Renal cortex interstitium (tissue), 15 donors: ENCODE measurements at places on chromosomes 2 and 18. TPM values are rescaled to one million over a fixed set of nuclear protein-coding genes. Genes with fewer than 3 reads are reported as not detected.

MOGAT1 gene
- polyA plus RNA-seq = not detected

CHRNG gene
- 1.6 TPM for polyA plus RNA-seq

OTX1 gene
- 0.05 TPM for polyA plus RNA-seq

ALPG gene
- polyA plus RNA-seq = not detected

CPO gene
- 1.6 TPM for polyA plus RNA-seq

LOXL3 gene
- 11.0 TPM for polyA plus RNA-seq

ARHGAP25 gene
- 5.9 TPM for polyA plus RNA-seq

FSIP2 gene
- 3.0 TPM for polyA plus RNA-seq

SNED1 gene
- polyA plus RNA-seq = 8.1 TPM

KDM3A gene
- 57.7 TPM for polyA plus RNA-seq

PRSS56 gene
- 0.09 TPM for polyA plus RNA-seq

IMPA2 gene
- polyA plus RNA-seq = 92.3 TPM

LIMS2 gene
- 22.1 TPM for polyA plus RNA-seq

UGT1A8 gene
- polyA plus RNA-seq = not detected

AGXT gene
- 0.15 TPM for polyA plus RNA-seq

HTR2B gene
- 13.9 TPM for polyA plus RNA-seq

GKN2 gene
- polyA plus RNA-seq = not detected

BUB1 gene
- 25.2 TPM for polyA plus RNA-seq

FOXI3 gene
- polyA plus RNA-seq = 0.17 TPM

DNA sequence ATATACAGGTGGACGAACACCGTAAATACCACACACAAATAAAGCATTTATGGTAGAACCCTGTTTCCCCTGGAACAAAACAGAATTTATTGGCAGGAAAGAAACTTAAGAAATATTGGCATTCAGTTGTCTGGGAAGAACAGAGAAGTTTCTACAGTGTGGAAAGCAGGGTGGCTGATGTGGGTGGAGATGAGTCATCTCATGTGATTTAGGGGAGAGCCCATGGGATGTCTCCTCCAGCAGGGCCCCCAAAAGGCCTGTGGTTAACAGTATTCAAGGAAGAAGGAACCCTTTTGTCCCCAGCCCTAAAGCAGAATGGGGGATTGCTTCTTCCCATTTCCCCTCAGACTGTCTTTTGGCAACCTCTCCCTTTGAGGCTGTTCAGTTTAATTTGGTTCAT lies 24.2 kb downstream of the SIX3 start:
- DNase-seq = no peak

DNA sequence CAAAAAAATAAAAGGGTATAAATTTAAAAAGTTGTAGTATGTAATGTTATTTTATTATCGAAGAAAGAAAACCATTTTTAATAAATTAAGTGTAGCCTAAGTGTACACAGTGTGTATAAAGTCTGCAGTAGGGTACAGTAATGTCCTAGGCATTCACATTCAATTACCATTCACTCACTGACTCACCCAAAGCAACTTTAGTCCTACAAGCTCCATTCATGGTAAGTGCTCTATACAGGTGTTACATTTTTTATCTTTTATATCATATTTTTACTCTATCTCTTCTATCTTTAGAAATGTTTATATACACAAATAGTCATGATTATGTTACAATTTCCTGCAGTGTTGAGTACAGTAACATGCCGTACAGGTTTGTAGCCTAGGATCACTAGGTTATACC lies 59.5 kb downstream of the RABL2A start:
- no peak for DNase-seq

DNA sequence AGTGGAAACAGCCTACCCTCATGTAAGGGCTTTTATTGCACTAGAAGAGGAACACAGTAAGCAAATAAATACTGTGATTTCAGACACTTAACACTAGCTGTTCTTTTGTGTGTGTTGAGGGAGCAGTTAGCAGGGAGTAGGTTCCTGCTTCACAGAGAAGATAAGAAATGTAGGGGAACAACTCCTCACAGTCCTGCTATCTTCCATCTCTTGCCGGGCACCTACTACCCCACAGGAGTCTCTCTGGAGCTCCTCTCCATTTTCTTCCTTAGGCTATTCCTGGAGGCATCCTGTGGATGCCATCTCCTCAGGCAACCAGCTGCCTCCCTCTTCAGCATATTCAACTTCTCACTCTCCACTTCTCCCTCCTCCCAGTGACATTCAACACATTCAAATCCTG lies 145.0 kb downstream of the SRBD1 start:
- no peak for DNase-seq

- DNase-seq = no peak
Measured at GRCh38 chr2:37912056-37912455, 13.0 kb upstream of the RMDN2 start.

- no peak for DNase-seq
Measured at GRCh38 chr18:55607773-55608172, 19.8 kb upstream of the TCF4 start.

GRCh38 chr2:241892299-241893137 lies 23.0 kb downstream of the RTP5 start:
- no peak for DNase-seq

GRCh38 chr18:79496978-79497637 lies 101.4 kb downstream of the NFATC1 start:
- DNase-seq = peak; percentile 86

- no peak for DNase-seq
Measured at GRCh38 chr2:129915303-129915840, 64.1 kb upstream of the RAB6C start.

- DNase-seq = peak; percentile 71
Measured at GRCh38 chr18:26868968-26869586, 3.6 kb upstream of the AQP4 start.

DNA sequence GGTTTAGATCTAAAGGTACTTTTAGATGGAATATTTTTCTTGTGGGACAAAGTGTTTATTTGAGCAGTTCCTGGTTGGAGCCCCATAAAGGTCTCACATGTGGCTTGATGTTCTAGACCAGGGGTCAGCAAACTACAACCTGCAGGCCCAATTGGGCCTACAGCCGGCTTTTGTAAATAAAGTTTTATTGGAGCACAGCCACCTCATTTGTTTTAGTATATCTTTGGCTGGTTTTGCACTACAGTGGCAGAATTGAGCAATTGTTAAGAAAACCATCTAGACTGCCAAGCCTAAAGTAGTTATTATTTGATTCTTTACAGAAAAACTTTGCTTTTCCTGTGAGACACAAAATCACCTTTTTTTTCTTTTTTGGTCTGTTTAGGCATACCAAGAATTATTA lies 41.6 kb downstream of the NDC80 start:
- DNase-seq = no peak

- no peak for DNase-seq
Measured at GRCh38 chr2:37500031-37500430, 155.6 kb downstream of the QPCT start.

- no peak for DNase-seq
Measured at GRCh38 chr2:58558881-58559280, 317.8 kb upstream of the FANCL start.

DNA sequence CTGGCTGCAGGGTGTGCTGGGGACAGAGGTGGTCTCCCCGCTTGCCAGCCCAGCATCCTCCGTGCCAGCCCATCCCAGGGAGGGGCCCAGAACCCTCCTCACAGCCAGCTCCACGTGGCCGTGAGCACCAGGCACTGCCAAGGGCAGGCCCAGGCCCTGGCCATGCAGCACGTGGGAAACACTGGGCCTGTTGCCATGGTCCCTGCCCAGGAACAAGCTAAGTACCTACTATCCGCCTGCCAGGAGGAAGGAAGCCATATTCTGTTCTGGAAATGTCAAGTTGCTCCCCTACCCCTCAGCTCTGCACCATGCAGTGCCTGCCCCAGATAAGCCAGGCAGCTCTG lies 250.6 kb downstream of the CYP26B1 start:
- DNase-seq = no peak

- no peak for DNase-seq
Measured at GRCh38 chr2:84115173-84115857, 343.8 kb downstream of the SUCLG1 start.

GRCh38 chr2:32997705-32998104 lies 51.0 kb downstream of the LTBP1 start:
- no peak for DNase-seq

DNA sequence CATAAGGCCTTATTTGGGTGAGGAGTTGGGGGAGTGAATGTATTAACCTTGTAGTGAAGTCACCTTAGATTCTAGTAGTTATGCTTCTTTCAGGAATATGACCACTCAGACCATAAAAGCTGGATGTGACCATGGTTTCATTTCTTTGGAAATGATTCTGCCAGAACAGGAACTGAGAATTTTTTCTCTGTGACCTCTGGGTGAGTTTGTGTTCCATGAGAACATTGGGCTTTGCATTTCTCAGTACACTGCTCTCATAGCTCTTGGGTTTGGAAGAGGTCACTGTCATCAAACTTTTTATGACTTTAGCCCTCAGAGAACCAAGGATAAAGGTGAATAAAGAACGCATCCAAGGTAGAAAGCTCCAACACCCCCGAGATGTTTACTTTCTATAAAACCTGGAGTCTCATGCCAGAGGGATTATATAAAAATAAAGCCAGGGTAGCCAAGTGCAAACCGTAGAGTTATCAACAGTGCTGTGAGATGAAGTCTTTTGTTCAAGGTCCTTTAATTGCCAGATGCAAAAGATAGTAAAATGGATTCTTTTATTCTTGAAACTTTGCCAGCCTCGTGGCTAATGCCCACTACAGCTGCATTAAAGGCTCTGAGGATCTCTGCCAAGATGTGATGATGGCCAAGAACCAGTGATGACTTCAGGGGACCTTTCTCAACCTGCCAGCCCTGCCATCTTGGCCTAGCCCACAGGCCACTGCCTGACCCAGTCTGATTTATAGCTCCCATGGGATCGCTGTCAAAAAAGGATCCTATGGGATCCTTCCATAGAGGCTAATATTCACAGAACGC lies 27.8 kb upstream of the MAT2A start:
- DNase-seq = no peak

DNA sequence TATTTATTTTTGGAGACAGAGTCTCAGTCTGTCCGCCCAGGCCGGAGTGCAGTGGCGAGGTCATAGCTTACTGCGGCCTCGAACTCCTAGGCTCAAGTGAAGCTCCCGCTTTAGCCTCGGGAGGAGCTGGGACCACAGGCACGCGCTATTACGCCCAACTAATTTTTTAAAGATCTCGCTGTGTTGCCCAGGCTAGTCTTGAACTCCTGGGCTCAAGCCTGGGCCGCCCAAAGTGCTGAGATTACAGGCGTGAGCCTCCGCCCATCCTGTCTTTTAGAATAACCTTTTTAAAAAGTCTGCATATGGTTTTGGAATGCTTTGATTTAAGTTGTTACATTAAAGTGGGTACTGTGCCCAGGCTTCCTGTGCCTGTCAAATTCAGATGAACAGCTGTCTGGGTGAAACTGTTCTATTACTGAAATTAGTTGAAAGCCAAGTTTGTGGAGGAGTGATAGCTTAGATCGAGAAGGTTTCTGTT lies 944 bp downstream of the RAB3GAP1 start:
- no peak for DNase-seq

DNA sequence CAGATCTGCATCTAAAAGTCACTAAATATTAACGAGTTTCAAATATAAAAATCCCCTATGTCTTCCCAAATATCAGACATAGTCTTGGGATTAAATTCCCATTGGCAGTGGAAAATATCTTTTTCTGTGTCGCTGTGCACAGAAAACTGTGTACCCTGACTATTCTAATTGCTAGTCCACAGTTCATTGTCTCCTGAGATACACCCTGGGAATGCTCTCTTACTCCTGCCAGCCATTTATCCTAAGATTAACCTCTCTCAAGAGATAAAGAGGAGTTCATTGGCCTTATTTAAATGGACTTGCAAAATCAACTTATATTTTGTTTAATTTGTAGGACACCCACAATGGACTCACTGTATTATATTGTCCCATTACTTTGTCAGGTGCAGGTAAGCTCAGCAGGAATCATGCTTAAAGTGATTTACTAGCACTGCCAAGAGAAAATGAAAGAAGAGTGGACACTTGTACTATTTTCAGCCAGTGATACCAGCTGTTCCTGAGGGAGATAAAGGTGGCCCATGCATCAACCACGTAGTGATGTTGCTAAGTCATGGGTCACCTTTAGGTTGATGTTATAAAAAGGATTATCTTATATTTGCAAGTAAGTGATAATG lies 553.8 kb downstream of the PIK3C3 start:
- DNase-seq = no peak

GRCh38 chr2:9258501-9258900 lies 51.9 kb downstream of the ASAP2 start:
- no peak for DNase-seq

GRCh38 chr18:71689416-71690160 lies 854.6 kb downstream of the CBLN2 start:
- no peak for DNase-seq

- DNase-seq = no peak
Measured at GRCh38 chr18:35592298-35592697, 10.8 kb downstream of the GALNT1 start.

GRCh38 chr2:97911206-97911921 lies 84.4 kb downstream of the TMEM131 start:
- no peak for DNase-seq

GRCh38 chr2:154267983-154268382 lies 396.3 kb downstream of the GALNT13 start:
- no peak for DNase-seq

GRCh38 chr2:235780401-235780800 lies 286.6 kb downstream of the AGAP1 start:
- DNase-seq = peak; percentile 57

DNA sequence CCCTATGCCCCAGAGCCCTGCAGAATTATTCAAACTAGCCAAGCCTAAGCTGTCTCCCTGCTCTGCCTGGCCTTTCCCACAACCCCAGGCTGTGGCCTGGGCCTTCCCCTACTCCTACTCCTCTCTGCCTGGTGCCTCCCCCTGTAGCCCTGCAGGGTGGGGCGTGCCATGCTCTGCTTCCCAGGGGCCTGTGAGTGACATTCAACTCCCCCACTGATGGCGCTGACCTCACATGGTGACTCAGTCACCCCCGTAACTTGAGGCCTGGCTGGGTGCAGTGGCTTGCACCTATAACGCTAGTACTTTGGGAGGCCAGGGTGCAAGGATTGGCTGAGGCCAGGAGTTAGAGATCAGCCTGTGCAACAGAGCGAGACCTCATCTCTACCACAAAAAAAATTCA lies 60.6 kb downstream of the KIF1A start:
- no peak for DNase-seq

DNA sequence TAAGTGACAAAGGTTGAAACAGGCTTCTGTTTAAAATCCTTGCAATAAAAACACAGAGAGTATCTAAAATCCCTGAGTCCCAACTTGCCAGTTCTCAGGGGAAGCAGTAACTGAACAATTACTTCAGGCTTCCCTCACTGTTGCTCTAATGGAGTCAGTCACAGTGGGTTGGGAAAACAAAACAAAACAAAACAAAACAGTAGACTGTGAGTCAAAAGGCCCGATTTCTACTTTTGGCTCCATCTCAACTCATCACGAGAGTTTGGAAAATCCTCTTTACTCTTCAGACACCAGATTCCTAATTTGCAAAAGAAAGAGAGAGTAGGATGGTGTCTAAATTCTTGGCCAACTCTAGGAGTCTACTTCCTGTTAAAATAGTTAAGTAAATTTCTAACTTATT lies 1.1 kb downstream of the FSHR start:
- no peak for DNase-seq
